ENCODE measurements at places on chromosomes 3 and 15. TPM values are rescaled to one million over a fixed set of nuclear protein-coding genes. Genes with fewer than 3 reads are reported as not detected.

DNA sequence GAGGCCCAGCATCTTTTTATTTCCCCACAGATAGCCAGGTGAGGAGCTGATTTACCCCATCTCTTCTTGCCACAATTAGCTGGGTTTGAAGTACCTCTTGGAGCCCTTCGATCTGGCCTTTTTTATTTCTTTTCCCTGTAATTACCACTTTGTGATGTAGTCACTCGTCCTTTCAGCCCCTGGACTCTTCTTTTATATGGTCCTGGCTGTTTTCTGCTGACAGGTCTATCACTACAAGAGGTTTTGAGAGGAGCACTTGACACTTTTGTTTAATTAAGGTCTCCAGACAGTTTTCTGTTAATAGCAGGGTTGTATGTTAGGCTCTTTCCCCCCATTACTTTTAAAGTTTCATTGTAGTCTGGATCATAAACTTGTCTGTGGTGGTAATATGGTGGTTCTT, 11.8 kb downstream of the ATXN7 start:
- no peak for DNase-seq

Gene CCDC54
- not detected for polyA plus RNA-seq

Gene GOLGA6D
- 0.22 TPM for polyA plus RNA-seq

GRCh38 chr15:58495891-58496408, 64.2 kb downstream of the LIPC start:
- no peak for DNase-seq

- DNase-seq = peak; percentile 10
Observed at GRCh38 chr3:35254917-35255316, 384.4 kb upstream of the ARPP21 start.

DNA sequence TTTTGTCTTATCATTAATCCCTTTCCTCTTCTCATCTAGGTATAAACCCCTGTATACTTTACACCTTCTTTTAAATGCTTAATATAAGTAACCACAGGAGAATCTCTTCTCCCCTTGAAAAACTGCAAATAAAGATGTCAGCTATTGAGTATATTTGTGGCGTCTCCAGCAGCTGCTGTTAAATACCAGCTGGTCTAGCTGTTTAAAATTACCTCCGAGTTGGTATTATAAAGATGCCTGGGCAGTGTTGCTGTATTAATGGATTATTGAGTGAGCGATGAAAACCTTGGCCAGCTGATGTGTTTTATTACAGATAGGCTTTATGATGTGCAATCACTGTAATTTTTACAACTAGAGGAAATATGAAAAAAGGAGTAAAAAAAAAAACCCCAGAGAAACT, 388.1 kb downstream of the TBC1D5 start:
- no peak for DNase-seq

DNA sequence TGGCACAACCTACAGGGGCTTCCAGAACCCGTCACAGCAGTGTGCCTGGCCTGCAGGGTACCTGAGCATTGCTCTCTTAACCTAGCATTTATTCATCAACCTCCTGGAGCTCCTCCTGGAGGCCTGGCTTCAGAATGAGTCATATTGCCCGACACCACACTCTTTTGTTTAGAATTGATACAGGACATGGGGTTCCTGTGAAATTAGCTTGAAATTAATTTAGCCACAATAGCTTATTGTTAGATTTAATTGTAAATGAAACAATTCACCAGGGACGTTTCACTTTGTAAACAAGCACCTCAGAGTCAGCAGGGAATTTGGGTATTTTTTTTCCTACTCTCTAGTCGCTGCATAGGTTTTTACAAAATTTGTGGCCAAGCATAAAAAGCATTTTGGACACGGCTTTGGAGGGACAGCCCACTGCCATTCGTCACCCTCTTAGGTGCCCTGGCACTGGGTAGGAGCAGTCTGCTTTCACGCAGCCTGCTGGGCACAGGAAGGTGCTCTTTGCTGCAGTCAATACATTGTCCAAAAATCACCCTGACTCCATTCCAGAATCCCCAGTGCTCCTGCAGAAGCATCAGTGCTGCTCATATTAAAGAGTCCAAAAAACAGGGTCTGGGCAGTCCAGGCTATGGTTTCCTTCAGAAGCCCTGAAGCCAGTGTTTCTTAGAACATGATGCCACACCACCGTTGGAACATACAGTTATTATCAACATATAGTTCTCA, 60.8 kb upstream of the MEF2A start:
- DNase-seq = no peak

Gene CMSS1
- 40.5 TPM for polyA plus RNA-seq

DNA sequence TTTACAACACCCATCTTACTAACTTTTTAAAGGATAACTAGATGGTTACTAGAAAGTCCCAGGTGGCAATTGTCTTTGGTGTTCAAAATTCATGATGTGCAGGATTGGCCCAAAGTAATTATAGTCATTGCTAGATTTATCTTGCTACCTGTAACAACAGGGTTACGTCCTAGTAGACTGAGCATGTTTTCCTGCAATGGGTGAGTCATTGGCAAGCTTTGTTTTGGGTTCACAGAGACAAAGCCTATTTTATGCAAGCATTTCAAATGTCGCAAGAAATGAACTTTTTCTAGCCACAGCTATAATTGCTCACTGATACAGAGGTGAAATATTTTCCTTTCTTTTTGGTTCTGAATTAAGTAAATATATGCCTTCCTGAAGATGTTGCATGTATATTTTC, 267.6 kb downstream of the AGBL1 start:
- DNase-seq = no peak

DNA sequence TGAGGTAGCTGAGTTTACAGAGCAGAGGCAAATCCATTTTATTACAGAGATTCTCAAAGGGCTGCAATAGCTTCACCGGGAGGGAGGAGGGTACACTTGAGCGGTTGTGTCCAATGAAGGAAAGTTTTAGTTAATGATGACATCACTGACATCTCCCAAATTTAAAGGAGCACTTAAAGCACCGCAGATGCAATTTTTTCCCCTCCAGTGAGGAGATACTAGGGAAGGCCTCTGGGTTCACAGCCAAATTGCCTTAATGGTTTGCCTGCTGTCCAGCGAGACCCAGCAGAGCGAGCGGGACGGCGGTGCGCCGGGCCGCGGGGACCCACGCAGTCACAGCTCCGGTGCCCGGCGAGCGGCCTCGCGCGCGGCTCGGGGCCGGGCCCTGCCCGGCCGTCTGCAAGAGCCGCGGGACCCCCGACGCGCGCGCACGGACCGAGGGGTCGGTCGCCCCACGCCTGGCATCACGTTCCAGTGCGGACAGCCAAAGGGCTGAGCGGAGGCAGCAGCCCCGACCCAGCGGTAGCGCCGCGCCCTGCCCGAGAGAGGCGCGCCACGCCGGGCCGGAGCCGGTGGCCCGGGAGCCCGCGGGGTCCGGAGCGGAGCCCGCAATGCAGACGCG, 160.5 kb upstream of the CHRNA7 start:
- DNase-seq = no peak

DNA sequence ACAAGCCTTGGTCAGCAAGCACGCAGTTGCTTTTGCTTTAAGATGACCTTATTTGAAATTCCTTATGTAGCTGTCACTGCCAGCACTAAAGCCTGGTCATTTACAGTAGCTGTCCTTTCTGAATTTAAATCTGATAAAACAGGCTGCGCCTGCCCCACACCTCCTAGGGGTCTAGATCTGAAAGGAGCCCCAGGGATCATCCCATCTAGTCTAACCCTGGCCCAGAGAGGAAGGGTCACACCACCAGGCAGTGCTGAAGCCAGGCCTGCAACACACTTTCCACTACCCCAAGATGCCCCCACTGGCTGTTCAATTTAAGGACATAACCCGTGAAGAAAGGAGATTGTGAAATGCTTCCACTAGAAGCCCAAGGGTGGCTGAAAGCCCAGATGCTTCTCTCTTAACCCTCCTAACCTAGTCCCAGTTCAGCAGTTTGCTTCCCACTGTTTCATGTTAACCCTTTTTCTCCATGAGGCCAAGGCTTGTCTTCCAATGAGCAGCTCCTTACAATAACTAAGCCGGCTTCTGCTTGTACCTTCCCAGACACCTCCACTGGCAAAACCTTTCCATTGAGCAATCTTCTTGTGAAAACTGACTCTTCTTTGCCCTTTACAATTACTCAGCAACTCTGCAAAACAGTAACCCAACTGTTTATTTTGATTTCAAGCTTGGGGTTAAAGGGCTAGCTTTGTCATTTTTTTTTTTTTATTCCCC, 198.9 kb upstream of the LPP start:
- no peak for DNase-seq

All from left renal cortex interstitium (tissue), 4 donors.